ENCODE measurements at places on chromosomes 16 and 17.

DNA sequence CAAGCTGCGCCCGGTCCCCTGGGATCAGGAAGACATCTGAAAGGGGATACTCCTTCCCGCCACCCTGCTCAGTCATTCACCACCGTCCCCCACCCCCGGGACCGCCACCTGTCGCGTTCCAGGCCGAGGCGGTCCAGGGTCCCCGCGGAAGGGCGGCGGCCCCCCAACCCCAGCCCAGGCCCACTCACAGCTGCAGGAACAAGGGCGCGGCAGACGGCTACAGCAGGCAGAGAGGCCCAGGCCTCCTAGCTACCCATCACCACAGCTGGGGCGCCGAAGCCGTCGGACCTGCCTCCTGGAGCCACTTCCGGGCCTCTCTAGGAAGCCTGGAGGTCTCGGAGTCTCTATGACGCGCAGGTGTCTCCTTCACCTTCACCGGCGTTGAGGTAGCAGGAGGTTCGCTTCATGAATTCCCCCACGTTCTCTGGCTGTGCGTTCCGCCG lies at the start of gene SDR42E1:
Gene SDR42E1 (minus strand): TSS at position 272 of the 443 bp plus-strand sequence. CDS start 10,612 bp downstream, outside the sequence.
- peak; percentile 14 for DNase-seq

- no peak for DNase-seq
Observed at GRCh38 chr17:74818291-74818938, 41.3 kb downstream of the GRIN2C start.

DNA sequence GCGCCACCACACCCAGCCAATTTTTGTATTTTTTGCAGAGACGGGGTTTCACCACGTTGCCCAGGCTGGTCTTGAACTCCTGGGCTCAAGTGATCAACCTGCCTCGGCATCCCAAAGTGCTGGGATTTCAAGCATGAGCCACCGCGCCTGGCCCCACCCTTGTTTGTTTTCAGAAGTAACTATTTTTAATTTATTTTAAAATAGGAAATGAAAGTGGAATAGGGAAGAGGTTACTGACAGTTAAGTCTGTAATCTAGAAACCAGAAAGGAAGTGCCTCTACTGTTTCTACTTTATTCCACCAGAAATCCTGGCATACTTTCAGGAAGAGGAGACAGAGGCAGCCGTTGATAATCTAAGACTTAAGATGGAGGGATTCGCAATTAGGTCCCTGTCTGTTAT lies 225.6 kb downstream of the TANC2 start:
- no peak for DNase-seq

DNA sequence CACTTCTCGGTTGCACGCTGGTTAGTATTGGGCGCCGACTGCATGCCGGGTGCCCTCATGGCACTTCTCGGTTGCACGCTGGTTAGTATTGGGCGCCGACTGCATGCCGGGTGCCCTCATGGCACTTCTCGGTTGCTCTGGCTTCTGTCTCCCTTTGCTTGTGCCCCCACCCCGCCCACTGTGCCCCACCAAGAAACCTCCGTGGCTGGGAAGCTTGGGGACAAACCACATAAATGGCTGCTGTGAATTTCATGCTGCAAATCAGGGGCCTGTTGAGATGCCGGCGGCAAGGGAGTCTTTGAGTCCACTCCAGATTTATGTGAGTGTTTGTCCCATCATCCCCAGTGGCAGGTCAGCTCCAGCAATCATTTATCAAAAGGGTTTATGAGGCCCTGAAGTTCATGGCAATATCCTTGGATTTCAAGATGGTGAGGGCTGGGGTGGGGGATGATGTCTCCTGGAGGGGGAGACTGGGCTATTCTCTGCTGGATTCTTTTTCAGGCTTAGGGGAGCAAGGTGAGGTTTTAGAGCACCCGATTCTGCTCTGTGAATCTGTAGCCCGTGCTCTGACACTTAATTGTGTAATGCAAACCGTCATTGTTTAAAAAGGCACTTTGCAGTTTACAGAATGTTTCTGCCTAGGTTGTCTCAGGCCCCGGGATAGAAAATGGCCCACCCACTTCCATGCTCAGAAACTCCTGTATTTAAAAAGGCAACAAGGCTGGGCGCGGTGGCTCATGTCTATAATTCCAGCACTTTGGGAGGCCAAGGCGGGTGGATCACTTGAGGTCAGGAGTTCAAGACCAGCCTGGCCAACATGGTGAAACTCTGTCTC lies 51.2 kb upstream of the CIBAR2 start:
- no peak for DNase-seq

DNA sequence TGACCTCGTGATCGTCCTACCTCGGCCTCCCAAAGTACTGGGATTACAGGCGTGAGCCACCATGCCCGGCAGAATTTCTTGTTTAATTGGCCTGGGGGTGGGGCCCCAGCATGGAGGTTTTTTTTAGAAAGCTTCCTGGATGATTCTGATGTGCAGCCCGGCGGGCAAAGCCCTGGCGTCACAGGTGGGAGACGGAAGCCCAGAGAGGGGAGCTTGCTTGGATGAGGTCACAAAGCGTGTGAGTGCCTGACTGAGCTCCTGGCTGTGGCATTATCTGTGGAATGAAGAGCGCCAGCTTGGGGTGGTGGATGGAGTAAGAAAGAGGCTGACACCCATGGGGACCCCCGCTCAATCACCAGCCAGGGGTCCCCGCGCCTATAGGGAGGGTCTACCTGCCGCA lies 4.1 kb downstream of the VASN start:
- no peak for DNase-seq

DNA sequence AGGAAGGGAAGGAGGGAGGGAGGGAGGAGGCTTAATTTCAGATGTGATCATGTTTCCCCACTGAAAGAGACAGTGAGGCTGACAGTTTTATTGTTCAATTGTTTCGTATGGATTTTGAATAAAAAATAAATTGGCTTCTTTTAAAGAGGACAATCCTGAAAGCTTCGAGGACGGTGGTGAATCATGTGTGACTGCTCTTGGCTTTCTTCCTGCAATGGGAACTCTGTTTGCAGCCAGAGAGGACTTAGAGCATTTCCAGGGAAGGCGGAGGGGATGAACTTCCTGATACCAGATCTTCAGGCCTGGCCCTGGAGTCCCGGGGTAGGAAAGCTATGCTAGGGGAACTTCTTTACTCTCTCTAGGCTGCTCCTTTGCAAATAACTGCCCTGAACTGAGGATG lies 72.8 kb upstream of the C16orf82 start:
- DNase-seq = no peak

- DNase-seq = no peak
Observed at GRCh38 chr17:68296217-68297191, 5.2 kb downstream of the ARSG start.

Data from stimulated activated CD8-positive, alpha-beta memory T cell treated with anti-CD3 and anti-CD28 coated beads, Interleukin-7, amount 100 ng/mL, for 1 hour (primary cell).